ENCODE measurements at places on chromosomes 12 and 14.
A peak's percentile ranks its signal among the peaks of the same experiment; 100 is the strongest.

GRCh38 chr14:27175489-27175888 lies 577.7 kb upstream of the NOVA1 start:
- DNase-seq: no peak

DNA sequence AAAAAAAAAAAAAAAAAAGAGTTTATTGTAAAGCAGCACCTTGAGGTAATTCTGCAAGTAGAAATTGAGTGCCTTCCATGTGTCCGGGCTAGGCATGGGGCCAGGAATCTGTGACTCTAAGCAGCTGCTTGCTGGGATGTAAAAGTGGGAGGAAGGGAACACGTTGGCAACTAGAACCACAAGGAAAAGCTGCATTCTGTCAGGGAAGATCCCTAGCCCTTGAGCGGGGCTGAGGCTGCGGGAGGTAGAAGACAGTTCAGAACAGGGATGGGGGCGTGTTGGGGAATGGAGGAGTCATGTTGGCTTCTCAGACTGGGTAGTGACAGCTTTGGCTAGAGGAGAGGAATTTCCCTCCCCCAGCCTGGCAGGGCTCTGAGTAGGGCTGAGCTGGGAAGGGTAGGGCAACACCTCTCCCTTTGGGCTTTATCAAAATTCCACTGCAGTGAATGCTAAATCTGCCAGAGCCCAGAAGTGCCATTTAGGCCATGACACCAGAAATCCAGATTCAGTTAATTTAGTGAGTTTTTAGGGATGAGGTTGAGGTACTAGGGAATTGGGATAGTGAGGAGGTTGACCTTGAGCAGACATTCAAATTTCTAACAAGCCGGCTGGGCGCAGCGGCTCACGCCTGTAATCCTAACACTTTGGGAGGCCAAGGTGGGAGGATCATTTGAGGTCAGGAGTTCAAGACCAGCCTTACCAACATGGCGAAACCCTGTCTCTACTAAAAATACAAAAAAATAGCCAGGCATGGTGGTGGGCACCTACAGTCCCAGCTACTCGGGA lies 3.4 kb upstream of the TRAFD1 start:
- no peak for DNase-seq

DNA sequence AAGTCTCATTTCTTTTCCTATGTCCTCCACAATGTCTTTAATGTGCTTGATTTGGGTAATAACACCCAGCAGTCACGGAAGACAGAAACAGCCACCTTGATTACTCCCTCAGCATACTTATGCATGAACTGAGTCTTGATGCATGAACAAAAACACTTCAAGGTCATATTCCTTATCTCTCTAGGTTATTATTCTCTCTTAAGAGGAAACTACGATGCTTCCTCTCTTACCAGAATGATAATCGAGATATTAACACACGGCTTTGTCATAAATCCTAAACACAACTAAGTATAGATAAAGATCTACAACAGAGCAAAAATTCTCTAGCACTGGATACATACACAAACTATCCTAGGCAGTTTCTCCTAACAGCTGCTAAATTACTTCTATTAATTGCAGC lies 583.5 kb upstream of the ATP2B1 start:
- no peak for DNase-seq

DNA sequence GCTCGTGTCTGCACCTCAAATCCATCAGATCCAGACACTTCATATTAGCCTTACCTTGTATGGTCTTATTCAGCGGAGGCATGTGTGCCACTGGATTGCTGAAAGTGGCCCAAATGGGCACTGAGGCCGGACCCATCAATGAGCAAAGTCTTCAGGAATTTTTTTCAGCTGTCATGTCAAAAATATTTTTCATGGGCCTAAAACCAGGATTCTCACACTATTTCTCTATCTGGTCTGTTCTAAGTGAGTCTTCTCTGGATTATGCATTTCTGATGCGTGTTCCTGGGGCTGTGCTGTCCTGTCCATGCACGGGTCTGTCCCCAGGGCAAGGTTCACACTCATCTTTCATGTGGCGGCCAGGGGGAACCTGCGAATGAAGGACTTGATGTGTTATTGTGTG lies 94.6 kb downstream of the KCNA5 start:
- no peak for DNase-seq

DNA sequence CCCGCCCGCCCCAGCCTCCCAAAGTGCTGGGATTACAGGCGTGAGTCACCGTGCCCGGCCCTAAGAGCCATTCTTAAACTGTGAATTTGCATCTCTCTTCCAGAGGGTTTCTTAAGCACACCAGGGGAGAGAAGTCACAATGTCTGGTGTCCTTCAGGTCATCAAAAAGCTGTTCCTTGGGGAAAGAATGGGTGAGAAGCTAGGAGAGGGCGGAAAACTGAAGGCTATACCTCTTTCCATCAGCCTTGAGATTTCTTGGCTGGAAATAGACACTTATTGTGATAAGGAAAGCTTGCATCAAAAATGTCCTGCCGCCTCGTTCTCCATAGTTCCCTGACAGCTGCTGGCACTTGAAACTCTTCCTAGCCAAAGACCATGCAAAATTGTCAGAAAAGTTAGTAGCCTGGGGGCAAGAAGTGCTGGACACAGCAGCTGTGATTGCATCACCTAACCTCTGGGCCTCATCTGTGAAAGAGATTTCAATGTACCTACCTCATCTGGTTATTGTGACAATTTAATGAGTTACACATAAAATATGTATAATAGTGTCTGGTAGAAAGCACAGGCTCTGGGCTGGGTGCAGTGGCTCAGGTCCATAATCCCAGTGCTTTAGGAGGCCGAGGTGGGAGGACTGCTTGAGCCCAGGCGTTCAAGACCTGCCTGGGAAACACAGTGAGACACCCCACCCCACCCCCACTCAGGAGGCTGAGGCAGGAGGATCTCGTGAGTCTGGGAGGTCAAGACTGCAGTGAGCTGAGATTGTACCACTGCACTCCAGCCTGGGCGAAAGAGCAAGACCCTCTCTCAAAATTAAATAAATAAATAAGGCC lies 9.7 kb upstream of the UBC start:
- DNase-seq: no peak

GRCh38 chr12:124684971-124685688 lies 117.7 kb upstream of the NCOR2 start:
- no peak for DNase-seq

DNA sequence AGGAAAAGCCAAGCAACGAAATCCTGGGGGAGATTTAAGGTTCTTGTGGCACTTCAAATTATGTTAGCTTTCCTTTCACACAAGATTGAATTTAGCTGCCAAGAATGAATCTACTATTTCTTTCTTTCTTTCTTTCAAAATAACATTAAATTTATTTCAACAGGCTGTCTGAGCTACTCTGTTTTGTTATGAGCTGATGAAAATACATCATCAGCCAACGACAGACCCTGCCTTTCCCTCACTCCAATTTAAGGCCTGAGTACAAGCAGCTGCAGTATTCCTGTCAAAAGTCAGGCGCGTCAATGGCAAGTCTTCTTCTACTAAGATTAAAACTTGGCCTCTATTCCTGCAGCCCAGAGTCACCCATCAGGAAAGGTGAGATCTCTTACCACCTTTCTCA lies 347.7 kb upstream of the FLRT2 start:
- DNase-seq: no peak

- no peak for DNase-seq
These were observed 991.9 kb downstream of the FLRT2 start for GRCh38 chr14:86521843-86522242.

- DNase-seq: no peak
These were observed 229.6 kb upstream of the EGLN3 start for GRCh38 chr14:34180434-34180833.

DNA sequence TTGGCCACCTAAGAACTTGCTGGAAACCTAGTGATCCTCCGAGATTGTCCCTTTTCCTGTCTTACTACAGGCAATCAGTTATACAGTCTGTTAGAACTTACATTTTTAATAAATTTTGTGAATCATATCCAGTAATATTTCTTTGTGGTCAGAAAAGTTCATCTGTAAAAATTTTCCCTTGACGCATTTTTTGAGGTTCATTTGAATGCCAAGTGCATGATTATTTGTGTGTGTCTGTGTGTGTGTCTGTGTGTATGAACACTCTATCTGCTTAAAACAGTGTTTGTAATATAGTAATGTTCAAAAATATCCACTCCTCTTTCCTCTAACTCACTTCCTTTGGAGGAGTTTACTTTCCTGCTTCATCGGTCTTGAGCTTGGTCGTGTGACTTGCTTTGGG lies 468.7 kb upstream of the FLRT2 start:
- no peak for DNase-seq

DNA sequence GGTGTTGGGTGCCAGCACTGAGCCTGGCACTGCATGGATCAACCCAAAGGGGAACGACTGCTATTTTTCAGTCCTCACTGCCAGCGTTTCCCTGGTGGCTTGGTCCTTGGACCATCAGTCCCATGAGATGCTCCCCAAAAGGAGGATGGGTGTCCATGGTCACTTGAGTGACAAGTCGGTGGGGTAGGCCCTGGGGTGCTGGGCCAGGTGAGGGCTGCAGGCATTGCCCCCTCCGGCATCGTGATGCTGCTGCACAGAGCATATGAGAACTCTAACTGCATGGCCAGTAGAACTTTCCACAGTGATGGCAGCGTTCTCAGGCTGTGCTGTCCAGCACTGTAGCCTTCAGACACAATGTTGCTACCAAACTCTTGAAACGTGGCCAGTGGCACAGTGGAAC lies 16.2 kb downstream of the SETD1B start:
- DNase-seq: no peak

GRCh38 chr14:101466456-101467180 lies 94.7 kb upstream of the DIO3 start:
- DNase-seq: no peak

- DNase-seq: no peak
These were observed 173.2 kb upstream of the PWP1 start for GRCh38 chr12:107512391-107512790.

DNA sequence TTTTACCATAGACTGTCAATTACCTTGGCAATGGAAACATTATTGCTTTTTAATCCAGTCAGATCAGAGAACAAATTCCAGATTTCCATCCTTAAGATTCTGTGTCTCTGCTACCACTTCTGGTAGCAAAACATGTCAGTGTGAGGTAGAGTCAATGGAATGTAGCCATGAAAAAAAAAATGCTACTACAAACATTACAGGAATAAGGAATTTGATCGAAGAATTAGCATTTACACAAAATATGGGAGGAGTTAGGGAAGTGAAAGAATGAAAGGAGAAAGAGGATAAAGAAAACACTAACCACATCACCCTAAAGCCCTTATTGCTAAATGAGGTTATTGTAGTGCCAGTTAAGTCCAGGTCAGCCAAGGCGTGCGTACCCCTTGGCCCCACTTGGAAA lies 9.2 kb downstream of the MED21 start:
- no peak for DNase-seq

- DNase-seq: no peak
These were observed 106.0 kb downstream of the SLC41A2 start for GRCh38 chr12:104852102-104852501.

DNA sequence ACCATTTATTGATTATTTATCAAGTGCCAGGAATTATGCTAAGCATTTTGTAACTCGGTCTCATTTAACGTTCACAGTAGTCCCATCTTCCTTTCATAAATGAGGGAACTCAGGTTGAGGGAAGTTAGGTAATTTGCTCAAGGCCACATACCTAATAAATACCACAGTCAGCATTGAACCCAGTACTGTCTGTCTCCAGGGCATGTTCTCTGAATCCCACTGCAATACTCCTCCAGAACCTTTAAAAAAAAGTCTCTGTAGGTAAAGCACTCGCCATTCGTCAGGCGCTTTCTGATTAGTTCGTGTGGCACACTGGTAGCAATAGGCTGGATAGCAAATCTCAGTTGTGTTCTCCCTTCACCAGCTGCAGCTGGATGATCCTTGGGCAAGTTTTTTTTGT lies 14.3 kb downstream of the SLC17A8 start:
- DNase-seq: no peak

GRCh38 chr14:23306412-23307145 lies at the start of gene BCL2L2:
TSS of gene BCL2L2 (plus strand) at chr14:23306833. CDS start at chr14:23307768, 935 bp downstream.
- peak; percentile 78 for DNase-seq

DNA sequence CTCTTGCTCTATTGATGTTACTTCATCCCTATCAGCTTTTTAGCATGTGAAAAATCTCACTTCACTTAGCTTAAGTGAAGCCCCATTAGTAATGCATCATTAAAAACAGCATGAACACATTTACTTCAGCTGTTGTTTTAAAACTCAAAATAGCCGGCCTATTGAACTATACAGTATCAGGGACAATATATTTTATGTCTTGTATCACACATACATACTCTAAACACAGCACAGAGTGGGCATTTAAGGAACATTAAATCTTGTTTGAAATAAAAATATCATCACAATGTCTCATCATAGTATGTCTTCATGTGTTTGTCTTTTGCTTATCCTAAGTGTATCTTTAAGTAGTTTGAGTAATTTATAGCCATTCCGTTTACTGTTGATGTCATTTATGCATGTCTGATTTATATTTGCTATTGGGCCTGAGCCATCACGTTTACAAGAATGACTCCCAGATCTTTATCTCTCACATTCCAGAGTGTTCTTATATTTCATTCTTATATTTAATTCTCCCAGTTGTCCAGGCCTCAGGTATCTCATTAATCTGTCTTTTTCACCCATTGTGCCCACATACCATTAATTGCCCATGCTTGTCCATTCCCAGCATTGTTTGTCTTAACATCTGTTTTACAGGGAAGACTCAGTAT lies 57.5 kb downstream of the ARHGAP5 start:
- no peak for DNase-seq

GRCh38 chr14:59570122-59570521 lies 6.5 kb downstream of the CCDC175 start:
- no peak for DNase-seq

DNA sequence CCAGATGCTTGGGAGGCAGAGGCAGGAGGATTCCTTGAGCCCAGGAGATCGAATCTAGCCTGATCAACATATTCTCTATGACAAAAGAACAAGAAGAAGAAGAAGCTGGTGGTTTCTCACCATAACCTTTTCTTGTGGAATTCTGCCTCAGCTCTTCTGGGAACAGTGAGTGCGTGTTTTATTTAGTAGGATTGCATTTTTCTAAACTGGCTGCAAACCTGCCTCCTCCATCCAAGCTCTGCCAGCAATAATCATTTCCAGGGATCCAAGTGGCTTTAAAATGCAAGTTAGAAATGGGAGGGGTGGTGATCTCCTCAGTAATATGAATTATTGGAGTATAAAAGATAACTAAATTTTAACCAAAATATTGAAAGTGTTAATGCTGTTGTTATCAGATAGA lies 46.1 kb upstream of the MMP17 start:
- no peak for DNase-seq

DNA sequence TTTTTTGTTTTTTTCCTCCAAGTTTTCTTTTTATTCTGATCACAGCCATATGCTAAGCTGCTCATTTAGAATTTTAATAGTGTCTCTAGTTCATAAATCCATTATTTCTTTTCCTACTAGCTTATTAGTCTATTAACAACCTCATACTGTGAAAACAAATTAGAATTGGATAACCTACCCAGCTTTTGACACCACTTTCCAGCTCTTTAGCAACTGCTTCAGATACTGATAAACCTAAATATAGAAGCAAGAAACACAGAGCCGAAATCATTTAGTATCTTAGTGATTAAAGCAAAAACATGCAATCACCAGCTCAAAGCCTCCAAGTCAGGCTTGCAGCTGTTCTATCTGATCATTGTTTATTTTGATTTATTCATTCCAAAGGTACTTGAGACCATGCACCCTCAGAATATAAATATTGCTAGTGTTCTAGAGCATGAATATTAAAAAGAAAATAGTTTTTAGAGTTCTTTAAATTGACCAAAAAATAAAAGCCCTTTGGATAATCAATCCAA lies 121.5 kb downstream of the STXBP6 start:
- DNase-seq: no peak

- DNase-seq: no peak
These were observed 64.2 kb downstream of the CLMN start for GRCh38 chr14:95255487-95255886.
